ENCODE measurements at places on chromosomes 5 and 9.

DNA sequence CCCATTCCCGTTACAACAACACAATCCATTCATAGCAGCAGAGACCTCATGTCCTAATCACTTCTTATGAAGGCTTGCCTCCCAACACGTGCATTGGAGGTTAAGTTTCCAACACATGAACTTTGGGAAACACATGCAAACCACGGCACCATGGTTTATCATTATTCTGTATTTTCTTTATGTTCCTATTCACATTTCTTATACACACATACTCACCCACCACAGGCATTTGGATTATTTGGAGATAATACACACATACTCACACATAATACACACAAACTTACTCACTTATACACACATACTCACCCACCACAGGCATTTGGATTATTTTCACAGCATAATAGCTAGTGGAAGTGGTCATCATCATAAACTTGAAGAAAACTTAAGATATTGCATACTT, 75.6 kb downstream of the C7 start:
- DNase-seq: no peak

- DNase-seq: no peak
These were observed 123.3 kb downstream of the PHF2 start for GRCh38 chr9:93699650-93700049.

DNA sequence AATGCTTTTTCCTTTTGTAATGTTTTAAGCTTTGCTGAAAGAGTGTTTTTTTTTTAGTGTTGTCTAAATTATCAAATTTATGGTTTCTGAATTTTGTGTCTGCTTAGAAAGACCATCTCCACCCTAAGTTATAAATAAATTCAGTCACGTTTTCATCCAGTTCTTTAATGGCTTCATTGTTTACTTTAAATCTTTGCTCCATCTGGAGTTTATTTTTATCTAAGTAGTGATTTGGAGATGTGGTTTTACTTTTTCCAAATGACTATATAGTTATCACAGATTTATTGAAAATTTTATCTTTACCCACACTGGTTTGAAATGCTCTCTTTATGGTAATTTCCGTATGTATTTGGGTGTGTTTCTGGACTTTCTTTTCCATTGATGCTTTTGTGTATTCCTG, 577.2 kb upstream of the ZNF608 start:
- DNase-seq: no peak

DNA sequence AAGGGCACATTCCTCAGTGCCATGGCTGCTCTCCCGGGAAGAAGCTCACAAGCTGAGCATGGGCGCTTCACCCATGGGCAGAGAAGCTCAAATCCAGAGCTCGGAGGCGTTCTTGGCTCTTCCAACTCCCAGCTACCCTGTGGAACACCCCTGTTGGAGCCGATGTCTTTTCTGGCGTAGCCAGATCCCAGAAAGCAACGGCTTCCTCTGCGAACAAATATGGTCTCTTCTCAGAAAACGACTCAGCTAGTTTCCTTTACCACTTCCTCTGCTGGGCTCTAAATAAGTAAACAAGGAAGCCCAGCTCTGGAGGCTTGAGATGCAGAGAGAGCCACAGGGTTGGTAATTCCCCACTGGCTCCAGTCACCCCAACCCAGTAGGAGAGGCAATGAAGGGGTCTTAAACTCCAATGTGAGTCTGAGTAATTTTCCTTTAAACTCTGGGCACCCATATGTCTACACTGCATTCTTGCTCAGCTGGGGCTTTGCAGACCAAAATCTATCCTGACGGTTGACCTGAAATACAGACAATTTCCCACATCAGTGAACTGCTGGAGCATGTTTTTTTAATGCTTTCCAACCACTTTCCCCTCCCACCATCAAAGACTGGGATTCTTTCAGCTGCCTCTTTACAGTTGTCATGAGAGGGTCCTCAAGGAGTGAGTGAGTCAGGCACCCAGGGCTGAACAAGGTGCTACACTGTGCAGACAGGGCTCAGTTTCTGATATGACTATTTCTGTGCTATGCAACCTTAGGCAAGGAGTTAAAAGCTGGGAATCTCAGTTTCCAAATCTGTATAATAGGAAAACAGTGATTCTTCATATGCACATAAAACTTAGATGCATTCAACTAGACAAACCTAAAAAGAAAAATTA, at the start of gene LCP2:
TSS of gene LCP2 (minus strand) at position 189 of the 874 bp plus-strand sequence. CDS start at position 23, 166 bp downstream.
- DNase-seq: no peak

DNA sequence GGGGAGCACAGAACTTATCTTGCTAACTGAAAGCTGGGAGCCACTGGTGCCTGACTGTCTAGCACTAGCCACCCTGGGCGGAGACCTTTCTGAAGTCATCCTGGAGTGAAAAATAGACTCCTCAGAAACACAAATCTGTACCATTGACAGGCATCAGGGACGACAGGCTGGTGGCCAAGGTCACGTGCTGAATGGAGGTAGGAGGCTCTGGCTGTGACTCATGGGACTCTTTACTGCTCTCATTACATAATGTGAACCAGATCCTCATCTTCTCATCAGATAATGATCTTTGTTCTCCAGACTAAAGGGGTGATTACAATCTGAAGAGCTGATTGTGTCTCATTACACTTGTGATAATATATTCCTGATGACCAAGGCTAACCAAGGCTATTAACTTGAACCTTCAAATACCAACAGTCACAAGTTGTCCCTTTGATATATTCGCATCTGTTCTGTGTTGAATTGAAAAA, 91.8 kb downstream of the SEMA5A start:
- DNase-seq: no peak

DNA sequence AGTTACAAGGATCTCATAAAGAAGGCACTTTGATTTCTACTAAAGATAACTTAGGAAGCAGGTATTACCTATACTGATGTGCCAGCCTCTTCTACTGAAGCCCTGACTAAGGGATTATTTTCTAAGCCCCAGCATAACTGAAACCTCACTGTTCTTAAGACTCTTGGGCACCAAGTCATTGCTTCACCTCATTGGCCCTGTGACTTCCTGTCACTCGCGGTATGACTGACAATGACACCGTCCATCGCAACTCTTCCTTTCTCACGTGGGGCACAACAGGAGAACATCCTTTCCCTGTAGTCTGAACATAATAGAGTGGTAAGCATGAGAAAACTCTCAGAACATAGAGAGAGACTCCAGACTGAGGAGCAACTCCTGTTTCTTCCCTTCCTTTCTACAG, 6.4 kb downstream of the OR2V2 start:
- no peak for DNase-seq

DNA sequence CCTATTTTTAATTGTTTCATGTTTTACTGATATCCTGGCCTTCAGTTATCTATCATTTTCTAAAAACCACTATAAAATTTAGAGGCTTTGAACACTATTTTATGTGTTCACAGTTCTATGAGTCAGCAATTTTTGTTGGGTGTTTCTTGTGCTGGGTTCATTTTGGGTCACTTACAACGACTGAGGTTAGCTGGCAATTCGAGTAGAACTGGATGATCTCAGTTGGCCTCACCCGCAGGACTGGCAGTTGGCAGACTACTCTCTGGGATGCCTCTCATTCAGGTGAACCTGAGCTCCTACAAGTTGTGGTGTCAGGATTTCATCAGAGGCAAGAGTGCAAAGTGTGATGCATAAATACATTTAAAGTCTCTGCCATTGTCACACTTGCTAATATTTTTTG, 151.0 kb upstream of the PAPPA start:
- no peak for DNase-seq

DNA sequence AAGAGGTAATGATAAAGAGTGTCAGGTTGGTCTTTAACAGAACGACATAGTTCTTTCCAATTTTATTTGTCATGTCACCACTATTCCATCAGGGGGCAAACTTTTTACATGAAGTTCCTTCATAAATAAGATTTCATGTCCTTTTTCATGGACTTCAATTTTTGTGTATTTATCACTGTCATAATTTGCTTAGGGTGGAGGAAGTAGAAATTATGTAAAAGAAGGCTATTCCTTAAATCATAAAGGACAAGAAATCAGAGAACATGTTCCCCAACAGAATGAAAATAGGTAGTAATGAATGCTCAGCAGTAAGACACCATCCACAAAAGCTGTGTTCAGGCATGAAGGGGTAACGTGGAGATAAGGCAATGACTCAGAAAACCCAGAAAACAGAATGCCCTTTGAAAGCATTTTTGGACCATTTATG, 72.7 kb downstream of the ZFAND5 start:
- DNase-seq: peak; percentile 48

DNA sequence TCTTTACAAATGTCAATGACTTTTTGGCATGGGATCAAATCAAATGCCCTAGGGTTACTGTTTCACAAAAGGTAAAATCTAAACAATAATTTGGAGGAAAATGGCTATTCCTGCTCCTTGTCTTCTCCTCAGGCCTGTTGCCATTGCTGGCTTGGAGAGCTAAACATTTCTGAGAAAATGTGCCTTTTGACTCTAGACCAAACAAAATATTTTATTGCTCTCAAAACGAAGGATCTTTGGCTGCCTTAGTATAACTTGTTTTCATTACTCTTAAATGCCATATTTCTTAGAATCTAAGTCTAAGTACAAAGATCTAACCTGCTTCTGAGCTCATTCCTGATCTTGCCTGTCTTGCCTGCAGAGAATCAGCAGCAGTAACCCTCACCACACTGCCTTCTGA, 116.6 kb downstream of the MUSK start:
- DNase-seq: no peak

DNA sequence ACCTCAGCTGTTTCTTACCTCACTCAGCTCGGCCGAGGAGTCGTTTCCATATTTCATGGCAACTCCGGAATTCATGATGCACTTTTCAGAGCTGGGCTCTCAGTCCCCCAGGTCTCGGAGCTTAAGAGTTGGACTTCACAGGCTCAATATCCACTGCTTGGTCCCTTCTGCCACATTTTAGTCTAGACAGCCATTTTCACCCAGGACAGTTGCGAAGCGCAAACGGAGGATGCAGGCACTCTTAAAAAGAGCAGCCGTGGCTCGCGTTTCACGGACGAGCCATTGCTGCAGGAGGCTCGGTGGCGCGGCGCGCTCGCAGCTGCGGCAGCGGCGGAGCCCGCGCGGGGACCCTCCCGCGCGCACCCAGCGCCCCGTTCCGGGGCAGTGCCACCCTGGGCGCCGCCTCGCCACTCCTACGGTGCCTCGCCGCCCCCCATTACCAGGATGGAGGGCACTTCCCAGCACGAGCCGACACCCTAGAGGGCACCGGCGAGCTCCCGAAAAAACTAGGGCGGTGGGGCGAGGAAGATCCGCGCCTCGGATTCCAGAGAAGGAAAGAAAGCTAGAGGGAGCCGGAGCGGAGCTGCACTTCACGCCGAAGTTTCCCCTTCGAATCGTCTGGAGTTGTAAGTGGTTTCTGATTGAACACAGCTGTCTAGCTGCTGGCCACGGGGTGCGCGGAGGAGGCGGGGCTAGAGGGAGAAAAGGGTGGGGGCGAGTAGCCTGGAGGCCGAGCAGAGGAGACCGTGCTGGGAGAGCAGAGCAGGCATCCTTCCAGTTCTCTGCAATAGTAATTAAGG, 140.3 kb downstream of the TSSK1B start:
- no peak for DNase-seq

DNA sequence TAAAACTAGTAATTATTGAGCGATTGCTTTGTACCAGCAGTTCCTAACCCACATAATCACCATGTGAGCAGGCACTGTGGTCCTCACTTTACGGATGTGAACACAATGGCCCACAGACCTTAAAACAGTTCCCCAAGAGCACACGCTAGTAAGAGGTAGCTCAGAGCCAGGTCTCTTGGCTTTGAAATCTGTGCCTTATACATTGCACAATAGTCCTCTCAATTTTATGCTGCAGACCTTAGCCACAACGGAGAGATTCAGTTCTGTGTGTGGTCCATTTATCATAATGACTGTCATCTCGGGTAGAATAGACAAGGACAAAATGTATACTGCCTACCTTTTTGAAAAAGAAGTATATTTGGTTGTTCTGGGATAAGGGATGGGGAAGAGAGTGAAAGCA, 289.0 kb upstream of the ANKRD55 start:
- no peak for DNase-seq

GRCh38 chr5:156826150-156826549, 23.9 kb upstream of the PPP1R2B start:
- peak; percentile 4 for DNase-seq

- no peak for DNase-seq
These were observed 41.7 kb upstream of the FBXW11 start for GRCh38 chr5:172048170-172048422.

- DNase-seq: no peak
These were observed 515.3 kb downstream of the TLE1 start for GRCh38 chr9:81174023-81174422.

DNA sequence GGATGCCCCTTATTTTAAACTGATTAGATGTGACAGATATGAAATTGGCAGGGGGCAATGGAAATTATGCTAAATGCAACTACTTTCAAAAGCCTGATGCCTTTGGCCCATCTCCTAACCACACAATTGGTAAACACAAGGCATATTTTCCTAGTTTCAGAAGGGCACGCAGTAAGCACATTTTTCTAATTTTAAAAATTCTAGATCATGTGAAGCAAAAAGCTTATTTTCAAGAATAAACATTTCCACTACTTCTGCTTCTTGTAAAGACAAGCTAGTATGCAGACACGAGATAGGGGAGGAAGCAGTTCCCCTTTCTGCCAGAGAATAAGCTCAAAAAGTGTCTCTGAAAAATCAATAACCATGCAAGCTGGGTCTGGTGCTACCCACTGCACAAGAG, 67.7 kb downstream of the ABCA1 start:
- DNase-seq: peak; percentile 19

GRCh38 chr5:166992874-166993722, 1298.3 kb upstream of the WWC1 start:
- no peak for DNase-seq

GRCh38 chr5:133053448-133053847, 1.6 kb downstream of the HSPA4 start:
- no peak for DNase-seq

GRCh38 chr5:39898731-39899130, 474.0 kb upstream of the DAB2 start:
- DNase-seq: no peak

- no peak for DNase-seq
These were observed 1071.9 kb upstream of the ARRDC3 start for GRCh38 chr5:92455011-92455410.

- DNase-seq: no peak
These were observed 384.6 kb upstream of the CD180 start for GRCh38 chr5:67581203-67581602.

DNA sequence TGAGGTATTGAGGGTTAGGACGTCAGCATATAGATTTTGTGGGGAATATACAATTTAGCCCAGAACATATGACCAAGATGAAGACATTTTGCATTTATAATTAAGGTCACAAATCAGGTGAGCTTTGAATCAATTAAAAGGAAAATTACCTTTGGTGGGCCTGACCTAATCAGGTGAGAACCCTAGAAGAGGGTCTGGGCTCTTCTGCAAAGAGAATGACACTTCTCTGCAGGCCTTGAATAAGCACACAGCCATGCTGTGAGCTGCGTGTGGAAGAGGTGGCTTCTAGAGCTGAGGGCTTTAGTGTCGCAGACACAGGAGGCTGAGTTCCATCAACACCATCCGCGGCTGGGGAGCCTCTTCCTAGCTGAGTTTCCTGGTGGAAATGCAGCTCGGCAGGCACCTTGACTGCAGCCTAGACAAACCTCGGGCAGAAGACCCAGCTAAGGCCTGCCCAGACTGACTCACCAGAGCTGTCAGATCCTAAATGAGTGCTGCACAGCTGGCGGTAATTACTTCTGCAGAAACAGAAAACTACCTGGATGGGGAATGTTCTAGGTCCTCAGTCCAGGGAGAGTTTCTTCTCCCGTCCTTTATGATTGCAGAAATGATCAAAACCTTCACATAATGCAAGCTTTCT, 287.5 kb upstream of the IRX1 start:
- DNase-seq: no peak
